GM04504 (cell line): ENCODE measurements at places on chromosomes 4 and X.

- DNase-seq, result no peak
These were observed 93.6 kb downstream of the GPR143 start for GRCh38 chrX:9671998-9672397.

- DNase-seq, result no peak
These were observed 556 bp downstream of the ATP5ME start for GRCh38 chr4:673349-674091.

- DNase-seq, result no peak
These were observed 116.7 kb downstream of the TMA16 start for GRCh38 chr4:163611182-163611581.

DNA sequence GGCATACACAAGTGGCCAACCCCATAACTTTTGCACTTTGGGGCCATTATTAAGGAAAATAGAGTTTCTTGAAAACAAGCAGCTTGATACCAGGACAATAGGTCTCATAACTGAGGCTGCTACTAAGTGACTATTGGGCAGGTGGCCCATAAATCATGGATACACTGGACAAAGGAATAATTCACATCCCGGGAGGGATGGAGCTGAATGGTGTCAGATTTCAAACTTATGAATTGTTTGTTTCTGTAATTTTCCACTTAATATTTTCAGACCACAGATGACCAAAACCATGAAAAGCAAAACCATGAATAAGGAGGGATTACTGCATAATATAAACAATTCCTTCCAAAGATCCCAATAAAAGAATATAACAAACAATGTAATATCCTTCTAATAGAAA lies 114.4 kb downstream of the WDFY3 start:
- DNase-seq, result no peak

DNA sequence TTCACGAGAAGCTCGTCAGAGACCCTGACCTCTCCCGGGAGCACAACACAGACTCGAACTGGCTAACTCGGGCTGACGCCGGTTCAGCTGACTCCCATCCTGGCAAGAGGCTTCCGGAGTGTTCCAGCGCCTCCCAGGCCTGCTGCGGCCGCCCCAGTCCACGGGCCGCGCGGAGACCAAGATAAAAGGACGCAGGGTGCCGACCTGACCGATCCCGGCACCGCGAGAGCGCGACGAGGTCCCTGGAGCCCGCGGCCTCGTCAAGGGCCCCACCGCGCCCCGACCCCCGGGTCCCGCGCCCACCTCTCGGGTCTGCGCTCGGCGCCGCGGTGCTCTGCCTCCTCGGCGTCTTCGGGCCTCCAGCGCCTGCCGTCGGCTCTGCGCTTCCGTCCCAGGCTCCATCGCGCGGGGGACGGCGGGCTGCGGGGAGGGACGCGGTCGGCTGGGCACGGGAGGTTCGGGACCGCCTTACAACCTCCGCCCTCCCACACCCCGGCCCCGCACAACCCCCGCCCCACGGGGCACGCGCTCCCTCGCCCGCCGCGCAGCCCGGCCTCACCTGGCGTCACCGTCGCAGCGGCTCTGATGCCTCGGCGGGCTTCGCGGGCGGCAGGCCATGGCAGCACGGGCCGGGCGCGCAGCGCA lies 426 bp downstream of the SLBP start:
- peak; percentile 29 for DNase-seq
